ENCODE measurements at places on chromosomes 5 and 9.

DNA sequence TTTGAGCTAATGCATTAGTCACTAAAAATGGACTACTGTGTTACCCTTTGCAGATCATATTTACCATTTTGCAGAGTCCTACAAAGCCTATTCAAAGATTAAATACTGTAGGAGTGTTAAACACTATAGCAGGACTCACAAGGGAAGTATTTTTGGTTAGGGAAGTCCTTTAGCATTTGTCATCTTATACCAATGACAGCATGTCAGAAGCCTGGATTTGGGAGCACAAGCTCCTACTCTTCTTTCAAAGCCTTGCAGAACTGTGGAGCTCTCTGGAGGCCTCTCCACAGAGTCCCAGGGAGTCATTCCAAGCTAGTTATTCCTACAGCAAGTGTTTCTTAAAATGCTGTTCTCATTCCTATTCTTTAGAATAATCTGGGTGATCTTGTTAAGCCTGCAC, 288.8 kb downstream of the PIK3R1 start:
- no peak overlapping the region for H3K27ac ChIP-seq
- no peak for DNase-seq
- no peaks in the 10 kb centered on the region for H3K4me1 ChIP-seq
- no peaks in the 10 kb centered on the region for H3K36me3 ChIP-seq
- no peak overlapping the region for H3K4me3 ChIP-seq
- H3K27me3 ChIP-seq = no peaks in the 10 kb centered on the region

DNA sequence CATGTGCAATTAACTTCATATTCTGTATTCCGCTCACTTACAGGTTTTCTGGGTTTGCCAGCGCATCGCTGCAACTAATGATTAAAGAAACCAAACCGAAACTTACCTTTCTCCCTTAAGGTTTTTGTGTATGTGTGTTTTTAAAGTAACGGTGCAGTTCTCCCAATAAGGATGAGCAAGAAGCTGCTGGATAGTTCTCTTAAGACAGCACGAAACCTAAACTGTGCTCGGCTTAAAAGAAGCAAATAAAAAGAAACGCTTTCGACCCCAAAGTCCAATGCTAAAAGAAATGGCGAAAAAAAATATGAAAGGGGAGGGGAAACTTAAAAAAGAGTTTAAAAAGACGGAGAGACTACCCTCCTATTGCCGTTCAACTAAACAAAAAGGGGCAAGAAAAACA, 340 bp downstream of the ELAVL2 start:
- no peak overlapping the region for H3K4me3 ChIP-seq
- peaks cover 38% of the 10 kb centered on the region for H3K27me3 ChIP-seq
- H3K36me3 ChIP-seq = peaks cover 4% of the 10 kb centered on the region
- H3K27ac ChIP-seq = no peak overlapping the region
- DNase-seq = no peak

DNA sequence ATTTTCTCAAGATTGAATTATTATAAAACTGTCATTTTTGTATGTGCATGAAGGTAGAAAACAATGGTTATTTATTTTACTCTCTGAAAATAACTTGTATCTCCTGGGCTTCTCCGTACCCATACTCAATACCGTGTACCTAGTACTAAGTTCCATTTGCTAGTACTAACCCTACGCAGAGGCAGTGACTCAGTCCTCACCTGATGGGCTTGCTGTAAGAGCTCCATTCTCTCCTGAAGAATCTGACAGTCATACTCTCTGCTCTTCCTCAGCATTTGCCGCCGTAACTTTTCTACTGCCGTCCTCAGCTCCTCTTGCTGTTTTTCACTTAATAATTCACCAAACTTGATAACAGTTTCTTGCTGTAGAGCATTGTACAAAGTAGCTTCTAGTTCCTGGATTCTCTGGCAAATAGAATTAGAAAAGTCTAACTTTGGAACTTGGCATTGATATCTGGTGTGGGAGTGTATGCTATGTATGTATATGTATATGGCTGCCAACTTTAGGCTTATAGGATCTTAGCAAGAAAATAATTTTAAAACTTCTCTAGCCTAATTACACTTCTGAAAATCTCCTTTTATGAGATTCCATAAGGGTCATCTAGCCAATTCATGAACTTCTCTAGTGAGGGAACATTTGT, 108.0 kb upstream of the DPYSL3 start:
- no peaks in the 10 kb centered on the region for H3K36me3 ChIP-seq
- no peaks in the 10 kb centered on the region for H3K27me3 ChIP-seq
- H3K4me3 ChIP-seq = no peak overlapping the region
- H3K27ac ChIP-seq = no peak overlapping the region
- H3K4me1 ChIP-seq = no peaks in the 10 kb centered on the region

GRCh38 chr5:120164986-120165385, 299.1 kb upstream of the PRR16 start:
- H3K4me3 ChIP-seq = no peak overlapping the region
- DNase-seq = no peak
- no peaks in the 10 kb centered on the region for H3K4me1 ChIP-seq
- no peaks in the 10 kb centered on the region for H3K27me3 ChIP-seq

- H3K27me3 ChIP-seq = no peaks in the 10 kb centered on the region
- H3K4me3 ChIP-seq = no peak overlapping the region
Measured at GRCh38 chr5:81121836-81122630, 111.1 kb upstream of the CKMT2 start.

DNA sequence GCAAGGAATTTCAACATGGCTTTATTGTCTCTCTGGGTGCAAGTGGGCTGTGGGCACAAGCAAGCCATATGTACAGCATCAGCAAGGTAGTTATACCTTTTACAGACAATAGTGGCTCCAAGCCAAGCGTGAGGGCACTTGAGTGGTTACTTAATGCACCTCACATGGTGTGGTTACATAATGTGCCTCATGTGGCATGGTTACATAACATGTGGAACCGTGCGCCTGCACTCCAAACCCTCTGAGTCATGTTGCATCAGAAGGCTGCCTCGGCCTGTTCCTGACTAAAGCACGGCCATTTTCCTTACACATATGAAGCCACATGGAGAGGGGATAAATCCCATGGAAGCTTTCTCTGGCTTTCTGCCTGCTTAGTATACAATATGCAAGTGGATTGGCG, 150.9 kb downstream of the OSTF1 start:
- no peak for DNase-seq
- H3K36me3 ChIP-seq = peaks cover 6% of the 10 kb centered on the region
- H3K27ac ChIP-seq = no peak overlapping the region

DNA sequence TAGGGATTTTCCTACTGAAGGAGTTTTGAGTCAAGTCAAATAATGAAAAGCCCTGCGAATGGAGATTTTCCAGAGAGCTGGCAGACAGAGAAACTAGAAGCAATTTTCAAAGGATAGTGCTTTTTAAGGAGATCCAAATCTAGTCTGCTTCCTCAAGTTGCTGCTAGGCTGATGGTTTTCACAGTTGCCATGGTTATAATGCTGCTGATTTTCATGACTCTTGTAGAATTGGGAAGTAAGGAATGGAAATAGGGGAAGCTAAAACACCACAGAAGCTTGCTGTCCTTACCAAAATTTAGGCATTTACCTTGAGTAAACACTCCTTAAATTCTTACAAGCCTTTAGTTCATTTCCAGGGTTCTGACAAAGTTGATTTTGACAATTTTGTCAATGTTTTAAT, 30.1 kb upstream of the HAPLN1 start:
- no peak overlapping the region for H3K4me3 ChIP-seq
- H3K36me3 ChIP-seq = no peaks in the 10 kb centered on the region
- peaks cover 11% of the 10 kb centered on the region for H3K27me3 ChIP-seq
- no peak for DNase-seq
- no peaks in the 10 kb centered on the region for H3K4me1 ChIP-seq

DNA sequence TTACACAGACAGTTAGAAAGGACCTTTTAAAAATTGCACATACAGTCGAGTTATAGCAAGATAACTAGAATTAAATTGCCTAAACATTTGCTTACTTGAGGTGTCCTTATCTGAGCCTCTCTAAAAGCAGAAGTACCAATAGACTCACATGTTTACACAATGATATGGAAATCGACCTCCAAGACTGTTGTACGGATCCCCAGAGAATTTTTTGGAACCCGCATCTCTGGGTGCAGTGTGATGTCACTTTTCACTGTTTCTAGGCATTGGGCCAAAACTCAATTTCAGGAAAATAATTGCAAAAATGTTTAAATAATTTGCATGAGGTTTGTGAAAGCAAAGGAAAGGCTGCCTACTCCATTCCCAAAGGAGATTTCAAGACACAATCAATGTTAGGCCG, 63.1 kb upstream of the ATG10 start:
- H3K27me3 ChIP-seq = no peaks in the 10 kb centered on the region
- H3K4me1 ChIP-seq = no peaks in the 10 kb centered on the region
- H3K36me3 ChIP-seq = no peaks in the 10 kb centered on the region
- no peak overlapping the region for H3K4me3 ChIP-seq
- no peak for DNase-seq

DNA sequence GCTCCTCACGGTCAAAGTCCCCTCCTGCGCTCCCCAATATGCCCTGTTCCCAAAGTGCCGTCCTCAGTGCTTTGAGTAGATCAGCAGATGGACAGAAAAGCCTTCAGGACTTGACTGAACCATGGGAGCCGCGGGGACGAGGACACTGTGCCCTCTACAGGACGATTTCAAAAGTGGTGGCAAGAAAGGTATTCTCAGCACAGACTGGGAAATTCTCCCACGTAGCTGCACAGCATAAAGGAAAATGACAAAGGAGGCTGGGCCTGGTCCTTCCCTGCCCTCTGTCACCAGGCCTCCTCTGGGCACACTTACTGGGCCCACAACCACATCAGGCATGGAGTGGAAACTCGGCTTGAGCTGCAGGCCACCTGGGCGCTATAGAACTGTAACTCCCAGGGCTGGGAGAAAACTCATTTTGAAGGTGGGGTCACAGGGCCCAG, 16.7 kb upstream of the MTMR12 start:
- no peaks in the 10 kb centered on the region for H3K4me1 ChIP-seq
- DNase-seq = peak; percentile 75
- H3K4me3 ChIP-seq = no peak overlapping the region
- no peak overlapping the region for H3K27ac ChIP-seq
- no peaks in the 10 kb centered on the region for H3K27me3 ChIP-seq

GRCh38 chr9:36187414-36187813, 3.3 kb upstream of the CLTA start:
- H3K27ac ChIP-seq = no peak overlapping the region
- H3K36me3 ChIP-seq = peaks cover 3% of the 10 kb centered on the region
- DNase-seq = no peak
- H3K4me3 ChIP-seq = no peak overlapping the region
- peaks cover 15% of the 10 kb centered on the region for H3K4me1 ChIP-seq
